ENCODE measurements at places on chromosomes 13 and 19.
A peak's percentile ranks its signal among the peaks of the same experiment; 100 is the strongest.

DNA sequence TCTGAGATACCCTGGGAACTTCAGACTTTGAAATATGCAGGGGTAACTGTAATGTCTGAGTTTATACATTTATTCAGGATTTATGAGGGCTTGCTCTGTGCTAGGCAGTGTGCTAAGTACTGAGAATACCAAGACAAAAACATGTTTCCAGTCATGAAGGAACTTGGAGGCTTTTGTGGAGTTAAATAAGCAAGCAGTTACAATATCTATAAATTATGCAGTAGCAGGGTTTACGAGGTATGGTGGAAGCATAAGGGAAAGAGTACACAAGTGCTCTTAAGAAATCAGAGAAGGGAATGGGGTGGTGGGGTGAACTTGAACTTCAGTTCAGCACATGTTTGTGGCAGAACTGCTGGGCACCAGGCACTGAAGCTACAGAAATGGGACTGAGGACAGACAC lies 28.0 kb downstream of the MAB21L1 start:
- DNase-seq = no peak

- DNase-seq = peak; percentile 83
Measured at GRCh38 chr19:55454787-55455243, 6.6 kb downstream of the ISOC2 start.

- no peak for DNase-seq
Measured at GRCh38 chr19:35347171-35347929, at the start of gene FFAR1. Gene FFAR1 (plus strand): TSS chr19:35347902. CDS start chr19:35351552, 3,650 bp downstream.

DNA sequence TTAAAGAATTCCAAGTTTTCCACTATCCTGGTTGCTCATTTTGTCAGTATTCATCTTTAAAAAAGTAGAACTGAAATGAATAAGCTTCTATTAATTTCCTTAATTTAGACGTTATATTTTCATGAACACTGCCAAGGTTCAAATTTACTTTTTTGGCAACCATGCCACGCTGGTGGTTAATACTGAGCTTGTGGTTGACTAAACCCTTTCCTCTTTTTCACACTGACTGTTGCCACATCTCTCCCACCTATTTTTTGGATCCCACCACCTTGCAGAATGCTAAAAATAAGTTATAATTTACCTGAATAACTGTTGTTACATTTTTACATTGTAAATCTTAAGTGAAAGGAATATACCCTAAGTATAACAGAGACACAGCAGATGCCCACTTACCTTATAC lies 45.0 kb downstream of the FLT3 start:
- no peak for DNase-seq

- DNase-seq = no peak
Measured at GRCh38 chr19:24065243-24065642, 21.7 kb upstream of the ZNF254 start.

DNA sequence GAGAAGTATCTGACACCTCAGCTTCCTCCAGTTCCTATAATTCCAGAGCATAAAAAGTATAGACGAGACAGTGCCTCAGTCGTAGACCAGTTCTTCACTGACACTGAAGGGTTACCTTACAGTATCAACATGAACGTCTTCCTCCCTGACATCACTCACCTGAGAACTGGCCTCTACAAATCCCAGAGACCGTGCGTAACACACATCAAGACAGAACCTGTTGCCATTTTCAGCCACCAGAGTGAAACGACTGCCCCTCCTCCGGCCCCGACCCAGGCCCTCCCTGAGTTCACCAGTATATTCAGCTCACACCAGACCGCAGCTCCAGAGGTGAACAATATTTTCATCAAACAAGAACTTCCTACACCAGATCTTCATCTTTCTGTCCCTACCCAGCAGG lies 3.1 kb downstream of the KLF5 start:
- DNase-seq = no peak

DNA sequence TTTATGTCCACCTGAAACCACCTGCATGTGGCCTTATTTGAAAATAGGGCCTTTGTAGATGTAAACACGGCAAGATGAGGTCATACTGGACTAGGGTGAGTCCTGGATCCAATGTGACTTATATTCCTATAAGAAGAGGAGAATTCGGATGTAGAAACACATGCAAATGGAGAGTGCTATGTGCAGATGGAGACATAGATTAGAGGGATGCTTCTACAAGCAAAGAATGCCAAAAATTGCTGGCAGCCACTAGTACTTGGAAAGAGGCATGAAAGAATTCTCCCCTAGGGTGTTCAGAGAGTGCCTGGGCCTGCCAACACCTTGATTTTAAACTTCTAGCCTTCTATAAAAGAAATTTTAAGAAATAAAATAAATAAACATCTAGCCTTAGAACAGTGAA lies 226.1 kb downstream of the RFC3 start:
- DNase-seq = no peak

DNA sequence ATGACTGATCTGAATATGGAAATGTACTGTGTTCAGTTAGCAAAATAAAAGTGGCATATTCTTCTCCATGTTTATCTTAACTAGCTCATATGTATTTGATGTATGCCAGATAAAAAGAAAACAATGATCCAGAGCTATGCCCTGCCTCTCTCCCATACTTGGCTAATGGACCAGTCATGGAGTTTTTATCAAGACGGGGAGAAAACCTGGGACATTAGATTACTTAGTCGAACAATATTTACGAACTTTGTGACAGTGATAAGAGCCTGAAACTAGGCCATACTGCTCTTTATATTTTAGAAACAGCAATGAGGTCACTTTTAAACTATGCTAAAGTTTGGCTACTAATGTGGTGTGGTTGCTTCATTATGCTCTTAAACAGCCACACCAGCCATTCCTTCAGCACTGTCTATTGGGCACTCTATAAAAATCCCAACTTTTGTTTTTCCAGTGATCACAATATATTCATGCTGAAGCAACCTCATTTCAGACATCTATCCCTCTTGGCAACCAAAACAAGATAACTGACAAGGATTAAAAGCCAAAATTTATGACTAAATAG lies 265.0 kb downstream of the FGF14 start:
- no peak for DNase-seq

DNA sequence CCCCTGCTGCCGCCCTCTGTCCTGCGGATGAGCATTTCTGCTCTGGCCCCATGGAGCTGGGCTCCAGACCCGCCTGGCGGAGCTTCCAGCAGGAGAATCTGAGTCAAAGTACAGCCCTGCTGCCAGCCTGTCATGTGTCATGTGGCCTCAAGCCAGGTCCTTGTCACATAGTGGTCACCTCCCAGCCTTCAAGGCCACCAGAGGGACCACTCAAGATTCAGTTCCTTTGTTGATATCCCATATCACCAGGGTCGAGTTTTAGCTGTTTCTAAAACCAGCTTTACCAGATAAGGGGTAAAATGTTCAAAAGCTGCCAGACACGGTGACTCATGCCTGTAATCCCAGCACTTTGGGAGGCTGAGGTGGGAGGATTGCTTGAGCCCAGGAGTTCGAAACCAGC lies 13.4 kb downstream of the THOP1 start:
- DNase-seq = peak; percentile 76

DNA sequence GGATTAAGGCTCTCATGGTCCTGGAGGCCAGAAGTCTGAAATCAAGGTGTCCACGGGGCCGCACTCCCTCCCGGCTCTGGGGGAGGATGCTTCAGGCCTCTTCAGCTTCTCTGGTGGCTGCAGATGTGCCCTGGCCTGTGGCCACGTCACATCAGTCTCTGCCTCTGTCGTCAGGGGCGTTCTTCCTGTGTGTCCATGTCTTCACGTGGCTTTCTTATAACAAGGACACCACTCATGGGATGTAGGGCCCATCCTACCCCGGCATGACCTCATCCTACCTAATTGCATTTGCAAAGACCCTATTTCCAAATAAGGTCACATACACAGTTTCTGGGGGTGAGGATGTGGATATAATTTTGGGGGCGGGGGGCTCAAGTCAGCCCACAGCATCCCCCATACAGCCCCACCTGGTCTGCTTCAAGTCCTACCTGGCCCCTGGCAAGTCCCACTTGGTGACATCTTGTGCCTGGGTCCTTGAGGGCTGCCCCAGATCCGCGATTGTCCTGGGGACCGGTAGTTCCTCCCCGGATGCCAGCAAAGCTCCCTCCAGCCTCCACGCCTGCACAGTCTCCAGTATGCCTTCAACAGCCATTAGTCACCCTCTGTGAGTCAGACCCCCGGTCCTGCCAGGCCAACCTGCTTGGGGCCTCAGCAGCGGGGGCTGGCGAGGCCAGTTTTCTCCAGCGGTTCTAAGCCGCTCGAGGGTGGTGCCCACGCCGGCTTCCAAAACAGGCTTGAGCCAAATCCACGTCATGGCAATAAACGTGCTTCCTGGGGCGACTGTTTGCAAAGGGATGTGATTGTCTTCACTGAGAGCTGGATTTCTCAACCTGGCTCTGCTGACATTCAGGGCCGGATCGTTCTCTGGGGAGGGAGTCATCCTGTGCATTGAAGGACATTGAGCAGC lies 32.2 kb downstream of the MYO9B start:
- peak; percentile 44 for DNase-seq

DNA sequence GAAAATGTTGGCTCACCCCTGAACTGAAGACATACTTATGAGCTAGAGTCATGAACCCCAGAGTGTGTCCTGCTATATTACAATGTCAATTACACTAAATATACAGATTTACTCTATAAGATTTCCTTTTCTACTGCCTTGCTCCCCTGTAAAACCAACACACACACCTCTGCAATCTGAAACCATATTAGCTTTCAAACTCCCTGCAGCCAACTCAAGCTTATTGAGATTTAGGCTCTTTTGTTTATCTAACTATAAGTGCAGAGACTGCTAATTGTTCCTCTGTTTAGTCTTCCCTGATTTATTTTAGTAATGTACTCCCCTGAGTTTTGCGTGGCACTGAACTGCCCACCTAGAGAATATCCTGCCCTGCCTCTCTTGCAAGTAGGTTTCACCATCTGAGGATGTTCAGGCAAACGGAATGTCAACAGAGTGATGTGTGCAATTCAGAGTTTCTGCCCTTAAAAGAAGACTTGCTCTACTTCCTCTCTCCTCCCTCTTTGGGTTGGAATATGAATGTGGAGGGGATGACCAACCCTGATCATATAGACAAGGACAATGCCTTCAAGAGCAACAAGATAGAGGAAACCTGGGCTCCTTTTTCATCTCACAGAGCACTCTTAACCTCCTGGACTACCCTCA lies 22.3 kb downstream of the FAM216B start:
- DNase-seq = no peak

GRCh38 chr19:33841685-33842084 lies 45.0 kb downstream of the KCTD15 start:
- no peak for DNase-seq

GRCh38 chr19:48613024-48613851 lies 1.6 kb downstream of the FAM83E start:
- no peak for DNase-seq

- no peak for DNase-seq
Measured at GRCh38 chr13:40600149-40600751, 66.2 kb downstream of the FOXO1 start.

DNA sequence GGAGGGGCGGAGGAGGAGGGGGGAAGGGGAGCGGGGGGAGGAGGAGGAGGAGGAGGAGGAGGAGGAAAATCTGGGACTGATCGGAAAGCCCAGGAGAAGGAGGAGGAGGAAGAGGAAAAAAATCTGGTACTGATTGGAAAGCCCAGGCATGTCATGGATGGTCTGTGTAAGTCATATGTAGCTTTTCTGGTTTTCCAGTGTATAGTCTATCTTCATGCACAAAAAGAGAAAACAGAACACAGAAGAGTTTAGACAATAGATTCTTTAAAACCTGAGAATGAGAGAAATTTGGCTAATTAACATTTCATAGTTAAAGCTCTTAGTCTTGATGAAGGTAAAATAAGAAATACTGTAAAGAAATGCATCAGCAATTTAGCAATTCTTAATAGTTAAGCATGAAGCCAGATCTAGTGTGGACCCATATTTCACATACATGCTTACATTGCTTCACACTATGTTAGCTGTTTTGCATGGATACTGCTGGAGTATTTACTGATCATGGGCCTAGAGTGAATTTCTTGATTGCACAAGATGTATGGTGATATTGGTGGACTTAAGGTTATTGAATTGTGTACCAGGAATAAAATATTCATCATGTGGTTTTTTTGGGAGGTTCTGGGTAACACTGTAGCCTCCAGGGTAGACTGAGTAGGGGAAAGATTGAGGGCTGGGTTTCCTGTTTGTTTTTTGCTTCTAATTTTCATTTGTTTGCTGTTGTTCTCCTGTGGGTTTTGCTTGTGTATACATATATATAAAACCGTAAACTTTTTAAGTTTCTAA lies 41.4 kb downstream of the SUCLA2 start:
- DNase-seq = no peak

- DNase-seq = peak; percentile 80
Measured at GRCh38 chr19:10718205-10719196, 622 bp downstream of the DNM2 start.

- peak; percentile 53 for DNase-seq
Measured at GRCh38 chr13:99307247-99307646, at the start of gene GPR183. Gene GPR183 (minus strand): TSS chr13:99307399. CDS start chr13:99296145, 11,254 bp downstream.

- DNase-seq = no peak
Measured at GRCh38 chr13:93635616-93636032, 409.0 kb downstream of the GPC6 start.

GRCh38 chr19:38378866-38379265 lies 4.5 kb downstream of the PSMD8 start:
- no peak for DNase-seq

DNA sequence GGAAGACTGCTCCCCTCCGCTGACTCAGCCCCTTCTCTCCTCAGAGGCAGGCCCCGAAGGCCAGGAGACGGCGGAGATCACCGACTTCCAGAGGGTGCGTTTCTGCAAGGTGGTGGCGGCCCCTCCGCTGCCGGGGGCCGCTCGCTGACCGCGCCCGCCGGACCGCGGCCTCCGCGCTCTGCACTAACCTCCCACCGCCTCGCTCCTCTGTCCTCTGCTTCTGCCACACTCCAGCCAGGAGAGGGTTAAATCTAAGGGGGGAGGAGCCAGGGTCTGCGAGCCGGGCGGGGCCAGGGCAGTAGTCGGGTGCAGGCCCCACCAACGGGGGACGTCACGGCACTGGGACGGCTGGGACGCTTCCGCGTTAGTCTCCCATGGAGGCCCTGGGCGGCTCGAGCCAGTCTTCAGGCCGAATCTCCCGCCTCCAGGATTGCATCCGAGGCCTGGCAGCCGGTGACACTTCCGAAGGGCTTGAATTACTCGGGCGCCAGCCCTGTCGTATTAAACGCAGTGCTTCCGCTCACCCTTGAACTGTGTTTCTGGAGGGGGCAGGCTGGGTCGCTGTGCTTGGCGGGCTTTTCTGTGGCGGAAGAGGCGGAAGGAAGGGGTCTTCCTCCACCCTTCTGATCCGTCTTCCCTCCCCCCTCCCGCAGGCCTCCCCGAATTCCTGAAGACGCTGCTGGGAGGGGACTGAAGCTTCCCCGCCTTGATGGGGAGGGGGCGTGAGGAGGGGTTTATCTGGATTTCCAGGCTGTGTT lies 1.2 kb upstream of the INAFM1 start:
- DNase-seq = peak; percentile 92

DNA sequence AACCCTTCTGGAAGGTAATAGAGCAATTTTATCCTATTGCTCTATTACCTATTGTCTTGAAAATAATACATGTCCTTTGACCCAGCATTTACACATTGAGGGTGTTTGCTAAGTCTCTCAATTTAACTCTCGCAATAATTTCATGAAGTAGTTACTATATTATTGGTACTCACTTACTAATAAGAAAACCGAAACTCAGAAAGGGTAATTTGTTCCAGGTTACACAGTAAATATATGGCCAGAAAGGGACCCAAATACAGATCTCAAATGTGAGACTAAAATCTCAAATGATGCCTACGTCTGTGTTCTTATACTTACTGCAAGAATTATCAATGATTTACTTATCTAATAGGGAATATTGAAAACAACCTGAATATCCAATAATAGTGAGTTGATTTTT lies 29.7 kb upstream of the FAM216B start:
- no peak for DNase-seq

GRCh38 chr19:12802267-12803106 lies 618 bp downstream of the THSD8 start:
- no peak for DNase-seq

- no peak for DNase-seq
Measured at GRCh38 chr13:24389506-24389905, 80.1 kb downstream of the C1QTNF9 start.

Measured in erythroblast (primary cell).